T-helper 22 cell (primary cell): ENCODE measurements at places on chromosomes 2 and 18.
A peak's percentile ranks its signal among the peaks of the same experiment; 100 is the strongest.

DNA sequence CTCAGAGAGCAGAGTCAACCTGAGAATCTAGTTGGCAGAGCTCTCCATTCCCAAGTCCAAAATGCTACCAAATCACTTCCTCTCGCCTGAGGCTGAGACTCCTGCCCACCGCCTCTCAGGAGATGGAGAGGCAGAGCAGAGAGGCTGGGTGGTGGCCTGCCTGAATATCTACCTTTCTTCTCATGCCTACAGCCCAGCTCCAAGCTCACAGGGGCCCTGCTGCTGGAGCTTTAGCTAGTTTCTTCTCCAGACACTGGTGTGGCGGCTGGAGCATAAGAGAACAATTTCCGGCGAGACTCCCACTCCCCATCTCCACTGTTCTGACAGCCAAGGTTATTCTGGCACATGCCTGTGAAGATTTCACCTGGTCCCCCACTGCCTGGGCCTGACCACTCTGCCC, 8.1 kb upstream of the CYP26B1 start:
- DNase-seq, result no peak

DNA sequence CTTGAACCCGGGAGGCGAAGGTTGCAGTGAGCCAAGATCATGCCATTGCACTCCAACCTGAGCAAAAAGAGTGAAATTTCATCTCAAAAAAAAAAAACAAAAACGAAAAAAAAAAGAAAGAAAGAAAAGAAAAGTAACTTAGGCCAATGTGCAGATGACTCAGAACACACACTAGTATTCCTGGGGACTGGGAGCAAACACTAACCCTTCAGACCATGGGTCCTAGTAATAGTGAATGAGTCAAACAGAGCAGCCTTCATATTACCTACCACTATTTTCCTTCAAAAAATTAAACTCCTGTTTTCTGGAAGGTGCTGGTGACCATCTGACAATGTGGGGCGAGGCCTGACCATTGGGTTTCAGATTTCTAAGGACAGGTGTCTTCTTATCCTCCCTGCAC, 253.4 kb downstream of the PIEZO2 start:
- no peak for DNase-seq

DNA sequence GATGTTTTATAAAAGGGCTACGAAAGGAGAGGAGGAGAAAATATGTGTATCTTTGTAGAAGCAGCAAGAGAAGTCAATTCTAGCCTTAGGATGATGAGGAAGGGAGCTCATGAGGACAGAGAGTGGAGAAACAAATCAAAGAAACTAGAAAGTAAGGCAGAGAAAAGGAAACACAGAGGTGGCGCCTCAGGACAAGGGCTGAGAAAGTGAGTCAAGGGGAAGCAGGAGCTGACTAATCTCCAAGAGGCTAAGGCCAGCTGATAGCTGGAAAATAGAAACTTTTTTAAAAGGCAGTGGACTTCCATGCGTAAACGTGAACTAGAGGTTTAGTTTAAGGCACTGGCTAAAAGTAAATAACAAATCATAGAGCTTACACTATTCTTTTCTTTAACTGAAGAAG, 173.3 kb downstream of the ANKRD44 start:
- DNase-seq, result no peak

DNA sequence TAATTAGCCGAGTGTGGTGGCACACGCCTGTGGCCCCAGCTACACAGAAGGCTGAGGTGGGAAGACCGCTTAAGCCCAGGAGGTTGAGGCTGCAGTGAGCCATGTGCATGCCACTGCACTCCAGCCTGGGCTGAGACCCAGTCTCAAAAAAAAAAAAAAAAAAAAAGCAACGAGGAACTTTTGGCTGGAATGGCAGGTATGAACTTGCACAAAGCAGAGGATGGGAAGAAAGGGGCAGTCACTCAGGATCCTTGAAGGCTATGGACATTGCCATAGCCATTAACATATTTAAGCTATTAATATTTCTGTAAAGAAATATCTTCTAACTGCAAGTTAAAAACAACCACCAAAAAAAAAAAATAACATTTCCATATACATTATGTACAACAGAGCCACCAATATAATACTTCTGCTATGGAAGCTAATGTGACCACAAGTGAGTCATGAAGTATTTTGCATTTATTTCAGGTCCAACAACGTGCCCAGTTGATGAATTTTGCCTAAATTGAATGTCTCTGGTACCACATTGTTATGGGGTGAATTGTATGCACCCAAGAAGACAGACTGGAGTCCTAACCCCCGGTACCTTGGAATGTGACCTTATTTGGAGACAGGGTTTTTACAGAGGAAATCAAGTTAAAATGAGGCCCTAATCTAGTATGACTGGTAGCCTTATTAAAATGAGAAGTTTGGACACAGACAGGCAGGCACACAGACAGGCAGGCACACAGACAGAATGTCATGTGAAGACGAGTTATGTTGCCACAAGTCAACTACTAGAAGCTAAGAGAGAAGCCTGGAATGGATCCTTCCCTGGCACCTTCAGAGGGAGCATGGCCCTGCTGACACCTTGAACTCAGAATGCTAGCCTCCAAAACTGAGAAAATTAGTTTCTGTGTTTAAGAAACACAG, 102.8 kb downstream of the RBMS1 start:
- no peak for DNase-seq

DNA sequence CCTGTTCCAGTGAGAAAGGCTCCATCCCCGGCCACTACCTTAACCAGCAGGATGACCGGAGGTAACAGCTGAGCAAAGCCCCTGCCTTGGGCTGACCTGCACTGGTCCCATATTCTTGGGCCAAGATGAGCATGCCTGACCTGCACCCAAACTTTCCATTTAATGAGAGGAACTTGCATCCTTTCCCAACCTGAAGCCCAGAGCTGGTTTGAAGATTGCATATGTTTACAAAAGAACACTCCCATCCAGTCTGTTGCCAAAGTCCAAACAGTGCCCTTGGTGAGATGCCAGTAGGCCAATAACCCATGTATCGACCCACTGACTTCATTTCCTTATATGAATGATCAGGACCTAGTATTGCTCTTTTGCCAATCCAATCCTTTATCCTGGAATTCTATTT, 5.5 kb upstream of the NPAS2 start:
- no peak for DNase-seq

- no peak for DNase-seq
Measured at GRCh38 chr2:6492573-6492972, 373.1 kb downstream of the CMPK2 start.

GRCh38 chr2:145007093-145007959, 487.4 kb upstream of the ZEB2 start:
- no peak for DNase-seq

DNA sequence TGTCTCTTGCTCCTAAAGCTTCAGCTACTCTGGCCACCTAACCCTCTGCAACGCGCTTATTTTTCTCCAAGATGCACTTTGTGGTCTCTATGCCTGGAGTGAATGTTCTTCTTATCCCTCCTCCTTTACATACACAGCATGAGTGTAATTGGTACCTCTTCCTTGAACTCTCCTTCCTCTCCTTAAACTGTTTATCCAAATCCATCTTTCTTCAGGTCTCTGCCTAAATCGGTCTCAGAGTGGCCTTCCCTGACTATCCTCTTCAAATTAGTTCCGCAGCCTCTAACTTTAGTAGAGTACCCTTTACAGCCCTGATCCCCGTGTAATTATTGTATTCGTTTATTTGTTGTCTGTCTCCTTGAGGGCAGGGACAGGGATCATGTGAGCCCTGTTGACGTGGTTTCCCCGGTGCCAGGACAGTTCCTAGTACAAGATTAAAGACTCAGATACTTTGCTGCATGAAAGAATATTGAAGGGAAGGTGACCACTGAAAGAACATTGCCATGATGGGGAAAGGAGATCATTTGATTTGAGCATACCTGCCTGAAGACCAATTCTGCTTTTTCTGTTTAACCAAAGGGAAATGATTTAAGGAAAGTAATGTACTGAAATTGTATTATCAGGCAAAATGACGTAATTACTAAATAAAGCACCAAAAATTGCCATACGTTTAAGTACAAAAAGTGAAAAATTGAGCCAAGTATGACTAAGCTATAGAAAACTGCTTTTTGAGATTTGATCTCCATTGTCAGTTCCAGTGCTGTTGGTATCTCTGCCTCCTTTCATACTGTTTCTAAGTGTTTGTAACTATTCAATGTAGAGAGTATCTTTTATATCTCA, 1.2 kb downstream of the CNOT9 start:
- peak; percentile 19 for DNase-seq

GRCh38 chr18:31943878-31944816, 1.2 kb upstream of the TRAPPC8 start:
- DNase-seq, result no peak

- DNase-seq, result no peak
Measured at GRCh38 chr2:229855116-229855515, 66.7 kb downstream of the TRIP12 start.

- DNase-seq, result no peak
Measured at GRCh38 chr18:10878703-10879102, 270.7 kb downstream of the PIEZO2 start.

GRCh38 chr2:46328829-46329228, 31.6 kb downstream of the EPAS1 start:
- DNase-seq, result no peak

DNA sequence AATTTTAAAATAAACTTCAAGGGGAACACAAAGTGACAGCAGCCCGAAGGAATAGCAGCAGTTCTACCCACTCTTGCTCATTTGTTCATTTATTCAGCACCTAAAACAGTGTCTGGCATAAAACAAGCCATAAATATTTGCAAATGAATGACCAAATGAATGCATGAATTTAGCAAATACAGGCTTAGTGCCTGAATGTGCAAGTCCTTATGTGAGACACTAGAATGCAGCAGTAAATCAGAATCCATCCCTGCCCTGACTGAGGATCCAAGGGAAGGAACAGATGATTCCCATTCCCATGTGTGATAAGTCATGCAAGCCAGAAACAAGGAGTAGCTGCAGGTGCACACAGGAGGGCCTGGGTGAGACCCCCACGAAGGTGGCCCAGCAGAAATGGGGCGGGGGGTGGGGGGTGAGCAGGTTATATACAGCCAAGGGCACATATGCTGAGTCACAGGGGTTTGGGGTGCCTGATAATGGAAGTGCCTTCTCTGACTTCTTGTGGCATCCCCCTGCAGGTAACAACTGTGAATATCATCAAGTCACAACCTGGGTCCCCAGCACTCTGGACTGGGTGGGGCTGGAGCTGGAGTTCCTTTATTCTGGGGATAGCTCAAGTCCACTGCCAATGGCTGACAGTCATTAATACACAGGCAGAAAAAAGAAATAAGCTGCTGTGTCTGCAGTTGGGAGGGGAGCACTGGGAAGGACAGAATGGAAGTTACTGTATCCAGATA, 311.9 kb downstream of the TXNL1 start:
- no peak for DNase-seq

DNA sequence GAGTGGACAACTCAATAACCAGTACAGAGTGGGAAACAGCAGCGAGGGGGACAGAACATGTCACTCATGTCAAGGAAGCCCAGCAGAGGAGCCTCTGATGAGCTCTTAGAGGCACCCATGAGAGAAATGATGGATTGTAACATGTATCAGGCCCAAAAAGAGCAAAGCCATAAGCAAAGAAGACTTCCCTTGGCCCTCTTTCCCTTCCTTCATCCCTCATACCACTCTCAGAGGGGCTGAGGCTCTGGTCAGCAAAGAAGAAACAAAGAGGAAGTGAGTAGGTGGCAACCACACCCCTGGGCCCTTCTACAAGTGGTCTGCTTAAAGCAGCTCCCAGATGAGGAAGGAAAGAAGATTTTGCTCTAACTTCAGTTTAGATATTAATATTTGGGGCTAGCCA, 112.8 kb downstream of the CDC42EP3 start:
- DNase-seq, result no peak

DNA sequence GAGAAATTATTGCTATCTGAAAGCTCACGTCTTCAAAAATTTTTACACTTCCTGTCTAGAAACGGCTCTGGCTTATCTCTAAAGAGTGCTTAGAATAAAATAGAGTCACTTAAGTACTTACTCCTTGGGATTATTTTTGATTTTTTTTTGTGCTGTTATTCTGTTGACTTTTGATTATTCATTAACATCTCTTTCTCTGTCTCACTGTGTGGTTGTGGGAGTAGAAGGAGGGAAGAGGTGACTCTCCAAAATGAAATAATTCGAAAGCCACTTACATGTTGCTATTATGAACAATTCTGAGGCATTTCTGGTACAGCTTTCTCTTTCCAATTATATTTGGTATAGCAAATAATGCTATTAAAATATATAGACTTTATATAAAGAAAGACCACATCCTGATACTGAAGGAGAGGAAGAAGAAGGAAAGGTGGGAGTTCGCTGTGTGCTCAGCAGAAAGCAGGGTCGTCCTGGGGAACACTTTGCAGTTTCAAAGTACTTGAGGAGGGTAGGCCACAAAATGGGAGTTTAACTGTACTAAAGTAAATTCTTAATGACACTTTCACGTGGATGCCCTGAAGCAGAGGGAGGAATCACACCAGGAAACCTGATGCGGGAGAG, 9.6 kb upstream of the MMADHC start:
- DNase-seq, result no peak

GRCh38 chr18:13934676-13935075, 19.3 kb upstream of the MC2R start:
- DNase-seq, result no peak

DNA sequence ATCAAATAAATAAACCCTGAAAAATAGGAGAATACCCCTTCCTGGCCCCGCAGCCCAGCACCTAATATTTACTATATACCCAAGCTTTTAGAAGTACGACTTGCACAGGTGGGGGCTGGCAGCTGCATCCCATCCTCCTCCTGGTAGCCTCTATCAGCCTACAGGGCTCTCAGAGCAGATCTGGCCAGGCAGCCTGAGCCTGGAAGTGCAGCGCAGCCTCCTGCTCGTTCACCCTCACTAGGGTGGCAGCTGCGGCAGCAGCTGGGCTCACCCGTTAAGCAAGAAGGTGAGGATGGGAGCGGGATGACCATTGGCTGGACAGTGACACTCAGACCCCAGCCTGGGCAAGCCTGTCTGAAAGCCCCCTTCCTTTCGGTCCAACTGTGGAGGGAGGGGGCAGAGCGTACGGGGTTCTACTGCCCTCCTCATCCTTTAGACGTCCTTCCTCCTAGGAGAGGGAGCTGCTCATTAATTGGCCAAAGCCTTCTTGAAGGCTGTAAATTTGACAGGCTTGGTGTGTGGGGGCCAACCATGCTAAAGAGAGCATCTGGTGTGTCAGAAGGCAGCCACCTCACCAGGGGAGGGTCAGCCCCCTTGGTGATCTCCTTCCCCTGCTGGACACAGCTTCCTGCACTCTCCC, 23.3 kb downstream of the MPHOSPH10 start:
- no peak for DNase-seq

- no peak for DNase-seq
Measured at GRCh38 chr2:195477248-195477995, 179.6 kb upstream of the SLC39A10 start.

DNA sequence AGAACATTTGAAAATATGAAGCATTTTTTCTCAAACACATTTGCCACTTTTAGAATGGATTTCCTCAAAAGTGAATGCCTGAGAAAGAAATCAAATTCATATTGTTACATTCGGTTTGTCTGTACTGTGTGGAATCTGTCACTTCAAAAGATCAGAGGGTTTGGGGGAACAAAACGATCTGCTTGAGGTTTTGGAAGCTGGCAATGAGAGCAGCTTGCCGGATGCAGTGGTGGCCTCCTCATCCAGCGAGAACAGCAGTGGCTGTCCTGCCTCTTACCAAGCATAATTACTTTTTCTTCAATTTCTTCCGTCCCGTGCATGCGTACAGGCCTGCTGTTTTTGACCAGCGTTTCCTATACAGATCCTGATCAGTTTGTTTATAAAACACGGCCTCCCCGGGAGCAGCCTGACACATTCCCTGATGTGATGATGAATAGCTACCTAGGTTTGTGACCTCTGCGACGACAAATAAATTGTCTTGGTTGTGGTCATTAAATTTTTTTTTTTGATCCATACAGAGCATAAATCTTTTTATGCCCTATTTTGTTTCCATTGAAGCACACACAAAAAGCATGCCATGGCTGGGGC, 45.2 kb downstream of the ITGA6 start:
- no peak for DNase-seq

- no peak for DNase-seq
Measured at GRCh38 chr2:128681507-128681906, 362.8 kb upstream of the HS6ST1 start.
